ENCODE measurements at places on chromosomes 1 and 21.
A peak's percentile ranks its signal among the peaks of the same experiment; 100 is the strongest.

DNA sequence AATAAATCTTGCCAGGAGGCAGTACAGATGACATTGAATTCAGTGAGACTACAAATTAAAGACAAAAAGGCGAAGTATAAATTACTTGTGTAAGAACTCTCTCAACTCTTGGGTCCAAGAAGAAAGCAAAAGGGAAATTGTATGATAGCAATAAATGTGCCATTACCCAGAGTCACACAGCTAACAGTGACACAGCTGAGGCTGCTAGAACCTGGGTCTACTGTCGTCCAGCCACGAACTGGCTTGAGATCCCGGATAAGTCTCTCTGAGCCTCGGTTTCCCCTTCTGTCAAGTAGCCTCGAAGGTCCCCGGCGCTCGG lies 362 bp upstream of the ROR1 start:
- H3K27me3 ChIP-seq: peaks cover 13% of the 10 kb centered on the region
- H3K4me1 ChIP-seq: peaks cover 10% of the 10 kb centered on the region
- H3K36me3 ChIP-seq: no peaks in the 10 kb centered on the region
- no peak overlapping the region for H3K27ac ChIP-seq
- peak overlapping the region; percentile 94 for H3K4me3 ChIP-seq

GRCh38 chr1:38088366-38088765 lies 41.8 kb upstream of the POU3F1 start:
- no peak for DNase-seq
- no peaks in the 10 kb centered on the region for H3K36me3 ChIP-seq
- H3K27me3 ChIP-seq: peaks cover 28% of the 10 kb centered on the region
- H3K27ac ChIP-seq: no peak overlapping the region

DNA sequence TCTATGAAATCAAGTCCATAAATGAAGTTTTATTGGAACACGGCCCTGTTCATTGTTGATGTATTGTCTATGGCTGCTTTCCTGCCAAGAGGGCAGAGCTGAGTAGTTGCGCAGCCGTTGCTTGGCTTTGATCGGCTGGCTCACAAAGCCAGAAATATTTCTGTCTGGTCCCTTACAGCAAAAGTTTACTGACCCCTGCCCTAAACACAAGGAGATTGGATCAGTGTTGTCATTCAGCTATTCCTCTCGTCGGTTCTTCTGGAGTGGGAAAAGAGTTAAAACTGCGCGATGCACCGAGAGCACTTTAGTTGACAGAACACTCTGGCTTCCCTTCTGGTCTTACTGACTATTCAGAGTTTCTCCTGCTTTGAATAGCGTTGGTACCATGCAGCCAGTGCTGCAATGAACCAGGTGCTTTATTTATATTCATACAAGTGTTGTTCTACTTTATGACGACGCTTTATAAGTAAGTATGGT lies 868 bp downstream of the ZBTB40 start:
- peaks cover 7% of the 10 kb centered on the region for H3K36me3 ChIP-seq
- DNase-seq: no peak
- peaks cover 30% of the 10 kb centered on the region for H3K4me1 ChIP-seq
- peak overlapping the region; percentile 92 for H3K4me3 ChIP-seq
- no peaks in the 10 kb centered on the region for H3K27me3 ChIP-seq

DNA sequence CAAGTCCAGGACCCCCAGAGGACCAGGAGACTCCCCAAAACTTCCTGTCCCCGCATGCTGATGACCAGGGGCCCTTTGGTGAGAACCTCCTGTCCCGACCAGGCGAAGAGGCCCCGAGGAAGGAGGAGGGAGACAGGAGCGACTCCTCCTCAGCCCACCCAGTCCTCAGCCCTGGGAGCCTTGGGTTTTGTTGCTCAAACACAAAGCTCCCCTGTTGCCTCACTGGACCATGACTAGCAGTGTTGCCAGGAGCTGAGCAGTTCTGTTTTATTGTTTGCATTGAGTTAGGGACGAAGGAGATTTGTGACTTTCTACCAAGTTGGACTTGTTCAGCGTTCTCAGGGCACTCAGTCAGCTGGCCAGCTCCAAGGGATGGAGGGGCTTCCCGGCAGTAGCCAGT lies 10.0 kb downstream of the UMODL1 start:
- DNase-seq: no peak
- peaks cover 5% of the 10 kb centered on the region for H3K27me3 ChIP-seq
- H3K4me1 ChIP-seq: peaks cover 20% of the 10 kb centered on the region
- H3K27ac ChIP-seq: no peak overlapping the region
- no peaks in the 10 kb centered on the region for H3K36me3 ChIP-seq
- no peak overlapping the region for H3K4me3 ChIP-seq

- no peak for DNase-seq
- H3K36me3 ChIP-seq: no peaks in the 10 kb centered on the region
- no peak overlapping the region for H3K27ac ChIP-seq
- peaks cover 5% of the 10 kb centered on the region for H3K27me3 ChIP-seq
Measured at GRCh38 chr21:43211760-43212115, 42.9 kb downstream of the CRYAA start.

DNA sequence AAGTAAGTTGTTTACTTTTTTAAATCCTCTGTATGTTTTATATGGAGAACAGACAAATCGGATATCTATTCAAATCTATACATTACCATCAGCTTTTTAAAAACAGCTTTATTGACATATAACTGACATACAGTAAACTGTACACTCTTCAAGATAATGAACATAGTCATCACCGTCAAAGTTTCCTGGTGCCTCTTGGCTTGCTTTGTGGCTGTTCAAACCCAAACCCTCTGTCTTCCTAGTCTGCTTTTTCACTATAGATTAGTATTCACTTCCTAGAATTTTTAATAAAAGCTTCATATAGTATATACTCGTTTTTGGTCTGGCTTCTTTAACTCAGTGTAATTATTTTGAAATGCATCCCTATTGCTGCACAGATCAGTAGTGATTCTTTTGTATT lies 56.4 kb upstream of the TPTE start:
- DNase-seq: no peak
- H3K27me3 ChIP-seq: no peaks in the 10 kb centered on the region
- no peak overlapping the region for H3K27ac ChIP-seq
- H3K36me3 ChIP-seq: no peaks in the 10 kb centered on the region

GRCh38 chr1:246218686-246219085 lies 288.4 kb downstream of the SMYD3 start:
- peaks cover 6% of the 10 kb centered on the region for H3K4me1 ChIP-seq
- no peak for DNase-seq
- H3K27me3 ChIP-seq: no peaks in the 10 kb centered on the region
- H3K27ac ChIP-seq: no peak overlapping the region
- H3K4me3 ChIP-seq: no peak overlapping the region
- H3K36me3 ChIP-seq: peaks cover 9% of the 10 kb centered on the region

- H3K27me3 ChIP-seq: no peaks in the 10 kb centered on the region
- peaks cover 53% of the 10 kb centered on the region for H3K4me1 ChIP-seq
- H3K4me3 ChIP-seq: no peak overlapping the region
- no peak for DNase-seq
- H3K27ac ChIP-seq: peak overlapping the region; percentile 10
- H3K36me3 ChIP-seq: peaks cover 5% of the 10 kb centered on the region
Measured at GRCh38 chr21:37414292-37415253, 48.0 kb downstream of the DYRK1A start.

GRCh38 chr1:88421997-88422396 lies 262.1 kb upstream of the PKN2 start:
- no peak for DNase-seq
- H3K36me3 ChIP-seq: no peaks in the 10 kb centered on the region
- no peak overlapping the region for H3K27ac ChIP-seq
- H3K4me3 ChIP-seq: no peak overlapping the region
- H3K4me1 ChIP-seq: no peaks in the 10 kb centered on the region
- H3K27me3 ChIP-seq: no peaks in the 10 kb centered on the region

DNA sequence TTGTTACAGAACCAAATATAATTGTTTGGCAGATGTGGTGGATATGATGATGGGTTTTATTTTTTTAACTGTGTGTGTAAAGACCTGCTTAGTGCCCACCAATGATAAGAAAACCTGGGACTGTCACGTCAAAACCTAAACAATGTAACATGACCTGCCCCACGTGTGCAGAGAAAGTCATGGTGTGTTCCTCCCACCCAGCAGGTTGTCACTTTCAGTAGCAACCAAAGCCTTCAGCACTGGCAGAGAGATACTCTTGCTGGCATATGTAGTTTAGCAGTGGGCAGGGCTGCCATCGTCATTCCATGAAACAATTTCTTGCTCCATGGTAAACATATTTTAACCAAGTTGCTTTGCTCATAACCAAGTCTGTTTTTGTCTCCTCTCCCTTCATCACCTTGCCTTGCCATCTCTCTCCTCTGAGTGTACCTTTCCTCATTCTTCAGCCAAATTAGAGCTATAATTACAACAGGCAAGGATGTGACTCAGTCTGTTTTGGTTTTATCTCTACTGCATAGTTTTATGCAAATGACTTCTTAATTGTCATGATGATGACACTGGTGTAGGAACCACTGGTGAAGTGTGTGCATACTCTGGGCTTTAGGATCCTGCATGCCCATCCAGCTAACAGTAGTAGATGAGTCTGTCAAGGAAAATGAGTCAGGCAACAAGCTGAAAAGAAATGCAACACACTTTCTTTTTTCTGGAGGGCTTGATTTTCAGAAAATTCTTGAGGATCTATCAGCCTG lies 150.3 kb downstream of the EDEM3 start:
- H3K4me1 ChIP-seq: no peaks in the 10 kb centered on the region
- H3K4me3 ChIP-seq: no peak overlapping the region
- H3K27me3 ChIP-seq: peaks cover 2% of the 10 kb centered on the region
- DNase-seq: no peak
- H3K27ac ChIP-seq: no peak overlapping the region
- H3K36me3 ChIP-seq: no peaks in the 10 kb centered on the region

DNA sequence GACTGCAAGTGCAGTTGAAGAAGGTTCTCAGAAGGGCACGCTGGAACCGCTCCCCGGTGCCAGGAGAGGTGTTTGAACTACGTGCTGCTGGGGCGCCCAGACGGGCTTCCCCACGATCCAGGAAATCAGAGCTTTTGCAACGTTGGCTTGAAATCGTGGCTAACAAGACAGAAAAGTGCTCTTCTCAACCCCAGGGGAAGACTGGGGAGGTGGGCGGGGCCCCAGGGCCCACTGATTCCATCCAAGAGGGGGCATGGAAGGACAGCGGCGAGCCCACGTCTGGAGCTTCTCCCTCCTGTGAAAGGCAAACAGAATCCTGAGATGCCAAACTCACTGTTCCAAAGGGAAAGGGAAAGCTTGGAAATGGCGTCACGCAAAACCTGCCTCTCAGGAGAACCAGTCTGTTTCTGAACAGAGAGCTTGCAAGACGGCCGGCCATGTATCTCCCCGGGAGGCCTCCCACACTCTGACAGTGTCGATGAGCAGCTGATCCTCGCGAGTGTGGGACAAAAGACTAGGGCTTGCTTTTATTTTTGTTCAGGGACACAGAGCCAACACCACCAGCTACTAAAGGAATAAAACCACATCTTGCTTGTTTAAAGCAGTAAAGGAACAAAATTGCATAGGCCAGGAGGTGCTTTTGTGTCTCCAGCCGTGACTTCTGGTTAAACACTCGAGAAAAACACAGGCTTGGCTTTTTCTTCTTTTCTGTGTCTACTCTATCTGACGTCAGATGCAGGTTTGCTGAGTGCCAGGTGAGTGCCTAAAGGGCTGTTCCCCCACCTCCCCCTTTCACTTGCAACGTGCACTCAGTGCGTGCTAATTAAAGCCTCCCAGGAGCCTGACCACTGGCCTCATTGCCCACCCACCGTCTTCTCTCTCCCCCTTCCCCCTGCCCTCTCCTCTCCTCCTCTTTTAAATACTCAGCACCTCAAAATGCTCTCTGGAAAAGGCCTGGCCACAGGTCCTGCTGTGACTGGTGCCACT lies 41.5 kb downstream of the LRRC3 start:
- no peak overlapping the region for H3K4me3 ChIP-seq
- H3K27ac ChIP-seq: no peak overlapping the region
- no peak for DNase-seq
- H3K36me3 ChIP-seq: no peaks in the 10 kb centered on the region
- H3K27me3 ChIP-seq: peaks cover 15% of the 10 kb centered on the region

- H3K4me1 ChIP-seq: peaks cover 20% of the 10 kb centered on the region
- no peak overlapping the region for H3K4me3 ChIP-seq
- no peak overlapping the region for H3K27ac ChIP-seq
Measured at GRCh38 chr21:26842300-26842699, 2.9 kb downstream of the ADAMTS1 start.

GRCh38 chr1:93542398-93542797 lies 94.5 kb downstream of the FNBP1L start:
- H3K27me3 ChIP-seq: no peaks in the 10 kb centered on the region
- no peak overlapping the region for H3K27ac ChIP-seq
- no peaks in the 10 kb centered on the region for H3K4me1 ChIP-seq
- no peak overlapping the region for H3K4me3 ChIP-seq
- peaks cover 7% of the 10 kb centered on the region for H3K36me3 ChIP-seq

GRCh38 chr1:97980530-97980929 lies 59.7 kb upstream of the DPYD start:
- H3K27me3 ChIP-seq: no peaks in the 10 kb centered on the region
- no peaks in the 10 kb centered on the region for H3K4me1 ChIP-seq
- DNase-seq: no peak

- H3K27ac ChIP-seq: no peak overlapping the region
- no peak for DNase-seq
- no peaks in the 10 kb centered on the region for H3K36me3 ChIP-seq
- H3K4me3 ChIP-seq: no peak overlapping the region
- H3K4me1 ChIP-seq: no peaks in the 10 kb centered on the region
Measured at GRCh38 chr1:115577513-115577912, 64.3 kb upstream of the VANGL1 start.

GRCh38 chr21:31781737-31782136 lies 49.8 kb upstream of the SCAF4 start:
- H3K36me3 ChIP-seq: no peaks in the 10 kb centered on the region
- H3K27ac ChIP-seq: no peak overlapping the region
- no peak for DNase-seq
- no peak overlapping the region for H3K4me3 ChIP-seq
- H3K4me1 ChIP-seq: peaks cover 19% of the 10 kb centered on the region
- peaks cover 3% of the 10 kb centered on the region for H3K27me3 ChIP-seq

GRCh38 chr1:184367427-184368038 lies 19.3 kb upstream of the C1orf21 start:
- no peak overlapping the region for H3K4me3 ChIP-seq
- no peaks in the 10 kb centered on the region for H3K4me1 ChIP-seq
- no peak for DNase-seq

GRCh38 chr1:4171480-4172450 lies 271.7 kb upstream of the C1orf174 start:
- no peak overlapping the region for H3K27ac ChIP-seq
- H3K4me1 ChIP-seq: no peaks in the 10 kb centered on the region
- H3K27me3 ChIP-seq: peaks cover 20% of the 10 kb centered on the region
- H3K4me3 ChIP-seq: no peak overlapping the region
- H3K36me3 ChIP-seq: no peaks in the 10 kb centered on the region
- DNase-seq: no peak

DNA sequence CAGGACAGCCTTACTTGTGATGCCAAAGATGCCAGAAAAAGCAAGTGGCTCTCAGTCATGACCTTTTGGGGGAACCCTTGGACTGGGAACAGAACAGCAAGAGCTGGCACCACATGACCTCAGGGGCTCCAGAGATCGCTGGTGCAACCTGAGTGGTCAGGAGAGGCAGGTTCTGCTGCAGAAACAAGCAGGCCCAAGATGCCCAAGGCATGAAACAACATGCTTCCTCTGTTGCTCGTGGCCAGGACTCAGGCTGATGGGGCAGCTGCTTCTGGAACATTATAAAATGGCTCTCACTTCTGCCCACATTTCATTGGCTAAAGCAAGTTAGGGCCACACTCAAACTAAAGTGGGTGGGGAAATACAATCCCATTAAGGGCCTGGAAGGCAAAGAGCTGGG lies 17.7 kb upstream of the CLSTN1 start:
- no peak overlapping the region for H3K4me3 ChIP-seq
- no peaks in the 10 kb centered on the region for H3K27me3 ChIP-seq
- peaks cover 1% of the 10 kb centered on the region for H3K36me3 ChIP-seq

GRCh38 chr1:93108335-93108734 lies 29.3 kb downstream of the MTF2 start:
- H3K4me3 ChIP-seq: no peak overlapping the region
- H3K27me3 ChIP-seq: no peaks in the 10 kb centered on the region
- H3K27ac ChIP-seq: no peak overlapping the region
- no peak for DNase-seq
- H3K36me3 ChIP-seq: peaks cover 34% of the 10 kb centered on the region
- peaks cover 28% of the 10 kb centered on the region for H3K4me1 ChIP-seq
